ENCODE measurements at places on chromosomes 6 and 20. TPM values are rescaled to one million over a fixed set of nuclear protein-coding genes. Genes with fewer than 3 reads are reported as not detected.
A peak's percentile ranks its signal among the peaks of the same experiment; 100 is the strongest.

DNA sequence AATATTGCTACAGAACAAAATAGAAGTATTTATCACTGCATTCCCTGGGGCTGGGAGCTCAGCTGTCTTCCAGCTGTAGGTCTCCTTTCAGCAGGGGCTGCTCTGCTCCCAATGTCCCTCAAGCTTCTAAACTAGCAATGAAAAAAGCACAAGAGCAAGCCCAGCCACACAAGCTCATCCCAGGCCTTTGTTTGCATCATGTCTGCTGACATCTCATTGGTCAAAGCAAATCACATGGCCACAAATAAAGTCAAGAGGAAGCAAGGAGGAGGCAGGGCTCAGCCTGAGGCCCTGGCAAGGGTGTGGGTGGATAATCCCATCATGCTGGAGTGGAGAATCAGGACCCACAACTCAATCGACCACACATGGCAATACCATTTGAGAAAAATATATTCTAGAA, 2.2 kb upstream of the BFSP1 start:
- DNase-seq = peak; percentile 64

GRCh38 chr6:169166896-169167580, 86.6 kb downstream of the THBS2 start:
- no peak for DNase-seq

DNA sequence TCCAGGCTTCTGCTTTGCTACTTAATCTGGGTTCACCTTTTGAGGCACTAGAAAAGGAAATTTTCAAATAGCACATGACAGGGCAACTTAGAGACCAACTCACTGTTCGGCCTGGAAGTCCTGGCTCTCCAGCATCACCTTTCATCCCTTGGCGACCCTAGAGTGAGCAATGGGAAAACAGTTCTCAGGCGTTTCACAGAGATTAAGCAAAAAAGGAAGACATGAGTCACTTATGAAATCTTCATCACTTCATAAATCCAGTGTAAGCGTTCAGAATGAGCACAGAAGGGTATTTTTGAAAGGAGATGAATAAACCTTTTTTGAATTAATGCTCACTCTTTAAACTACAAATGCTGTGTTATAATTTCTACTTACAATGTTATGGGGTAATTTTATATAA, 104.0 kb downstream of the COL12A1 start:
- DNase-seq = peak; percentile 76

DNA sequence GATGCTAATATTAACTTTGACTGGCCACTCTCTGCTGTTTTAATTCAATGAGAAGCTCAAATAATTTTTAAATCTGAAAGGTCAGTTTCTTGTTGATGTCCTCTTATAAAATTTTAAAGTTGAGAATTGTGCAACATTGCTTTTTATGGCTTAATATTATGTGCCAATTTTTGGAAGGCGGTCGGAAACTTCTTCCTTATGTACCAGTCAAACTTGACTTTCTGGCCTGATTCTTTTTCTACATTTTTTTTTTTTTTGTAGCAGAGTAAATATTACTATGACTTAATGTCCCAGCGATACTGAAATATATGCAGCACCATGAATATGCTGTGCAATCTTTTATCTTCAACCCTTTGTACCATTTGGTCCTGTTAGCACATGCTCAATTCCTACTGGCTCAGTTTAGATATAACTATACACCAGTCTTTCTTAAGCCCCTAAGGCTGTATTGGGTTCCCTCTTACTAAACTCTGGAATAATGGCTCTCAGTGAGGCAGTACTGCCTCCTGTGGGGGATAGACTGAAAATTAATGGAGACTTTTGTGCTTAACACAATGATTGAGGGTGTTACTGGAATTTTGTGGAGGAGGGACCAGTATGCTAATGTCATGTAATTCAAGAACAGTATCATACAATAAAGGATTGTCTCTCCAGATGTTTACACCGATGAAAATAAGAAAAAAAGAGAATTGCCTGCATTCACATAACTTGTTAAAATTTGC, 156.4 kb upstream of the SYNCRIP start:
- DNase-seq = no peak

GRCh38 chr6:41229721-41230120, 1.6 kb downstream of the TREML4 start:
- DNase-seq = no peak

Gene PTP4A1
- 28.5 TPM for total RNA-seq

Gene PPP1R3G
- total RNA-seq = 0.29 TPM

Gene EYS
- 0.98 TPM for total RNA-seq

Gene RCAN2
- 0.58 TPM for total RNA-seq

Gene TTK
- 69.5 TPM for total RNA-seq

Measured in LHCN-M2 (cell line).